ENCODE measurements at places on chromosomes 5 and 9.

DNA sequence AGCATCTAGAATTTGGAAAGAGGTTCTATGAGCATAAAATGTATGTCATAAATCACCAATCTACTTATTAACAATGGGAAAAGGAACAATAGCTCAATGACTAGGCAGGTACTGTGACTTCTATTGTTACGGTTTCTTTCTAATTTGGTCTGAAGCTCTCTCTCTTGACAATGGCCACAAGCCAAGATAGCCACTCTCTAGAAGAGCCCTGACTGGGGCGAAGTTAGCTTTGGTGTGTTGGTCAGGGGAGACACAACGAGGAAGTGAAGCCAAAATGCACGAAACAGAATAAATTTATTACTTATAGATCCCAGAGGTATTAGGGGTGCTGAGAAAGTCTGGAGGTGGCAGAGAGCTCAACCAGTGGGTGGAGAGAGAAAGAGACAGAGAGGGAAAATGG is 9.4 kb upstream of the RAD23B start:
- no peak for DNase-seq

GRCh38 chr5:163369776-163370385 is 67.5 kb upstream of the CCNG1 start:
- no peak for DNase-seq

DNA sequence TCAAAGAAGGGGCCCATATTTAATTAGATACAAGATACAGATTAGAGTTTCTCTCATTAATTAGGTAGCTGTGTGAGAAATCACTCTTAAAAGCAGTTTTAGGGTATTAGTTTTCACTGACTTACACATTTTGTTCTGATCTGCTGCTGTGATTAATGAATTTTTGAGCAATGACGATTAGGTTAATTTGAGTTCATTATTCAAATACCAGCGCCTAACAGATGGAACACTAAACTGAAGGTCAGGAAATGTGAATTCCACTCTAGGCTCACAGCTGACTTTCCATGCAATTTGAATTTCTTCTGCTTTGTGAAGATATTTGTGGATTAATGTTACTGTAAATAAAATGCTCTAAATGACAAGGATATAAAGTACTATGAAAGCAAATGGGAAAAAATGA is 380.6 kb downstream of the ADGRV1 start:
- DNase-seq: peak; percentile 14

DNA sequence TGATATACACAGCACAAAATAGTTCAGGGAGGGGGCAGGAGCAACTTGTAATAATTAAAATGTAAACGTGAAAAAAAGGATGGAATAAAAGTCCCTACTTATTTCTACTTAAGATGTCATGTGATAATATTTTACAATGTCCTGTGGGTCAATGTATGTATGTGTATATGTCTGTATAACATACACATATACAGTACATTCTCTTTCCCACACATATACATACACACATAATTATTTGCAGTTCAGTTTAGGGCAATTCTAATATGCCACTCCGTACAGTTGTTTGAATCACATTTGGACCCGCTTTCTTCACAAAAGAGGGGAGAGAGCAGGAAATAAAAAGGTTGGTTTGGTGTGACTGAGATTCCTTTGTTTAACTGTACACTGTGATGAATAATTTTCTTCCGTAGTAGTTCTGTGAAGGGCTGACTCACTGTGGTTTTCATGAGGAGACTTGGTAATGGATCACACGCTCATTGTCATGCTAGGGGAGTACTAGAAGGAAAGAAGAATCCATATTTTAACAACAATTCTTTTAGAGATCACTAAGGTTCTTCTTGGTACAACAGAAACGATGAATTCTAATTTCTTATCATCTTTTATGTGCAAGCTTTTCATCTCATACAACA is 26.2 kb upstream of the ACOT12 start:
- peak; percentile 95 for DNase-seq

DNA sequence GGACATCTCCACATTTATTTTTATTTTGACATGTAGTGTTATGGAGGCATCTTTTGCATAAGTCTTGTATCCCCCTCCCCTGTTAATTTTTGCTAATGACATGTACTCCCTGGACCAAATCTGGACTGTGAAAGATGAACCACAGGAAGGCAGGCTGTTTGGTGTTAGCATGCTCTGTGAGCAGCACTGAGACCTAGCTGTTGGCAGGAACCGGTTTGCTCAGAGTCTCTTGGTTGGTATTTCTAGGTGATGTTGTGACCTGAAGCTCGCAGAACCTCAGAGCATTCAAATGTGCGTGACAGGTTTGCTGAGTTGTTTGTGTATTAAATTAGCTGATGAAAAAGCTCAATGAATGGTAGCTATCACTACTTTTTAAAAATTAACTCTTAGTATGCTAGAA is 53.6 kb upstream of the PHF2 start:
- DNase-seq: no peak

- DNase-seq: peak; percentile 79
These were observed 971 bp downstream of the TMEM267 start for GRCh38 chr5:43482490-43483297.

DNA sequence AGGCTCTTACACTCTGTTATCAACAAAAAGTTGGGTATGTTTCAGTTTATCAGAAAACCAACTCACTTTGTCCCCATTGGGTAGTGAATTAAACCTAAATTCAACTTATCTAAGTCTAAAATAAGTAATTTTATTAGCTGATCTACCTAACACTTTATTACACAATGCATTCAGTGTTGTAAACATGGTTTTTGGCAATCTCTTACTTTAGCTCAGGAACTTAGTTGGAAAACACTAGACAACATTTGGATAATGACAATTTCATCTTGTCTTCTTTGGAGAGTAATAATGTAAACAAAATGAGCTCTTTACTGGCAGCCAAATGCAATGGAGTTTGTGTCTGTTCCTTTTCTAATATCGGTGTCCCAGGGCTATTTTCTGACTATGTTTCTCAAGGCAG is 33.0 kb downstream of the FGF10 start:
- no peak for DNase-seq

GRCh38 chr9:113350937-113351336 is 1.6 kb downstream of the BSPRY start:
- DNase-seq: no peak

All from fibroblast of skin of back (primary cell).